ENCODE measurements at places on chromosomes 1 and 21. TPM values are rescaled to one million over a fixed set of nuclear protein-coding genes. Genes with fewer than 3 reads are reported as not detected.

GRCh38 chr1:203621559-203622262 is 4.9 kb upstream of the ATP2B4 start:
- no peak for DNase-seq
- no peak overlapping the region for H3K27ac ChIP-seq
- H3K4me3 ChIP-seq: no peak overlapping the region
- no peaks in the 10 kb centered on the region for H3K27me3 ChIP-seq

DNA sequence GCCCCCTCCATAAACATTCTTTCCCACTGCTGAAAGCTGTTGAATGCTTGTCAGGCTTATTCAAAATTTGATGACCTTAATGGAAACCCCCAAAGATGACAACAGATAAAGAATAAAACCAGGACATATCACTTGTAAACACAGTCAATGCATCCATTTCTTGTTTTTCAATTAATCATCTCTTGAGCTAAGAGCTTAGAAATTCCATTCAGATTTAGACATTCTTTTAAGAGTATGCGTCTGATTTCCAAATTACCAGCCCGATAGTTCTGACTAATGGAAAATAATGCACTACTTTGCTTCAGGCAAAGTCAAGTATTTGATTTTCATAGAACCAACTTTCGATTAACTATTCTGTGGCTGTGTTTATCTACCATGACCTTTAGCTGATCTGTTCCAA is 100.6 kb upstream of the RUNX1 start:
- no peak overlapping the region for H3K4me3 ChIP-seq
- no peak for DNase-seq
- no peaks in the 10 kb centered on the region for H3K4me1 ChIP-seq
- H3K27me3 ChIP-seq: peaks cover 37% of the 10 kb centered on the region

GRCh38 chr1:242788771-242789170 is 264.3 kb upstream of the PLD5 start:
- H3K4me1 ChIP-seq: no peaks in the 10 kb centered on the region
- H3K27ac ChIP-seq: no peak overlapping the region
- no peaks in the 10 kb centered on the region for H3K36me3 ChIP-seq
- peaks cover 7% of the 10 kb centered on the region for H3K27me3 ChIP-seq

- no peaks in the 10 kb centered on the region for H3K36me3 ChIP-seq
- peak overlapping the region; percentile 88 for H3K27ac ChIP-seq
- no peak for DNase-seq
- peaks cover 93% of the 10 kb centered on the region for H3K4me1 ChIP-seq
- H3K27me3 ChIP-seq: no peaks in the 10 kb centered on the region
Observed at GRCh38 chr1:61254634-61255357, 172.4 kb downstream of the NFIA start.

- H3K27ac ChIP-seq: no peak overlapping the region
- H3K4me1 ChIP-seq: no peaks in the 10 kb centered on the region
- no peaks in the 10 kb centered on the region for H3K36me3 ChIP-seq
- no peaks in the 10 kb centered on the region for H3K27me3 ChIP-seq
Observed at GRCh38 chr1:216054600-216054999, 368.6 kb downstream of the USH2A start.

- H3K27me3 ChIP-seq: peaks cover 32% of the 10 kb centered on the region
- no peak overlapping the region for H3K4me3 ChIP-seq
- DNase-seq: no peak
Observed at GRCh38 chr1:157622471-157622870, 24.6 kb upstream of the FCRL4 start.

GRCh38 chr1:242189591-242189990 is 190.7 kb upstream of the MAP1LC3C start:
- H3K36me3 ChIP-seq: no peaks in the 10 kb centered on the region
- no peak for DNase-seq
- no peak overlapping the region for H3K27ac ChIP-seq
- no peak overlapping the region for H3K4me3 ChIP-seq
- peaks cover 5% of the 10 kb centered on the region for H3K27me3 ChIP-seq

- H3K36me3 ChIP-seq: no peaks in the 10 kb centered on the region
- H3K4me1 ChIP-seq: no peaks in the 10 kb centered on the region
- H3K27ac ChIP-seq: no peak overlapping the region
Observed at GRCh38 chr1:53334312-53334711, 6.4 kb upstream of the LRP8 start.

TMEM240 gene
- total RNA-seq: 7.2 TPM

PRAMEF13 gene
- not detected for total RNA-seq

S100A1 gene
- 2,012 TPM for total RNA-seq

CHI3L1 gene
- total RNA-seq: not detected

KAZN gene
- total RNA-seq: 2.2 TPM

SH2D2A gene
- total RNA-seq: 0.88 TPM

TAS1R1 gene
- total RNA-seq: not detected

All from left ventricle myocardium inferior (tissue), 1 donor.